CD4-positive, alpha-beta T cell treated with Interleukin-15 for 4 hours (primary cell): ENCODE measurements at places on chromosomes 1 and 21.

DNA sequence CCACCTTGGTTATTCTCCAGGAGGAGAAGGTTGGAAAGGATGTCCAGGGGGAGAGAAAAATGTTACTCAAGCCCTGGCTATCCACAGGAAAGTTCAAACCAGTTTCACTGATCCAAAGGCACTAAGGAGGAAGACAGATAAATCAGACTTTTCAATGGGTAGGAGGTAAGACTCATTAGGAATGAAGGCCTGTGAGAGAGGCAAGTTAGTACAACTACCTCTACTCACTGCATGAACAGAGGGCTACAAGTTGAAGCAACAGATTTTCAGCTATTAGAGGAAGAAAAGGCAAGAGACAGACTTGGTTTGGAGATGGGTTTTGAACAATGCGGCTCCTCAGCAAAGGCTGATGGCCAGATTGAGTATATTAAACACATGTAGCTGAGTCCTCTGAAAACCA, 16.9 kb downstream of the CD160 start:
- DNase-seq: no peak

DNA sequence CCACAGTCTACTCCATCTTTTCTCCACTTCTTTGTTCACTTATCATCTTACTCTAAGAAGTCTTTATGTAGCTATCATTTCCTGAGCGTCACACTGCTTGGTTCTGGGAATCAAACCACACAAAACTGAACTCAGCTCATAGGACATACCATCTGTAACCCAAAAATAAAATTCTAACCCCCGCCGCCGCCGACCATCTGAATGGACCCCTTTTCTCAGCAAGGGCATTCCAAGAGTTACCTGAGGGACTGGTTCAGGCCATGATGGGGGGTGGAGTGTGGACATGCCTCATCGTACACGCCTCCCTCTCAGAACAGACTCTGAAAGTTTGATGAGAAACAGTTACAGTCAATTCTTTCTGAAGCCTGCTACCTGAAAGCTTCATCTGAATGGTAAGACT, 12.6 kb upstream of the CHI3L2 start:
- DNase-seq: peak; percentile 76

DNA sequence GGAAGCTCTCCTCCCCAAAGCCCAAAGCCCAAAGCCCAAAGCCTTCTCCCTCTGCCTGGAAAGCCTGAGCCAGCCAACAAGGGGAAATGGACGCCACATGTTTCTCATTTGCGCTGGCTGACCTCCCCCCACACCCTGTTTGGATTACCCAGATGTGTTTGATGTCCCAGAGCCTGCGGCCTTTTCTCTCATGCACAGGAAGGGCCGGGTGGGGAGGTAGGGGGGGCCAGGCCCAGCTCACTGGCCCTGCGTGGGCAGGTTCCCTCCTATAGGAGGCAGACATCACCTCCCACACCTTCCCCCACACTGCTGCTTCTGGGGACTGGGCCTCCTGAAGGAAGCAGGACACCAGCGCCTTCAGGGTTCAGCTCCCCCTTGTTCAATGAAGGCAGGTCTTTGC, 116.3 kb downstream of the NAV1 start:
- DNase-seq: no peak

- DNase-seq: no peak
Measured at GRCh38 chr1:119943216-119943615, 46.9 kb upstream of the ADAM30 start.

GRCh38 chr1:143699115-143699514, 272.7 kb downstream of the FAM72C start:
- DNase-seq: no peak

DNA sequence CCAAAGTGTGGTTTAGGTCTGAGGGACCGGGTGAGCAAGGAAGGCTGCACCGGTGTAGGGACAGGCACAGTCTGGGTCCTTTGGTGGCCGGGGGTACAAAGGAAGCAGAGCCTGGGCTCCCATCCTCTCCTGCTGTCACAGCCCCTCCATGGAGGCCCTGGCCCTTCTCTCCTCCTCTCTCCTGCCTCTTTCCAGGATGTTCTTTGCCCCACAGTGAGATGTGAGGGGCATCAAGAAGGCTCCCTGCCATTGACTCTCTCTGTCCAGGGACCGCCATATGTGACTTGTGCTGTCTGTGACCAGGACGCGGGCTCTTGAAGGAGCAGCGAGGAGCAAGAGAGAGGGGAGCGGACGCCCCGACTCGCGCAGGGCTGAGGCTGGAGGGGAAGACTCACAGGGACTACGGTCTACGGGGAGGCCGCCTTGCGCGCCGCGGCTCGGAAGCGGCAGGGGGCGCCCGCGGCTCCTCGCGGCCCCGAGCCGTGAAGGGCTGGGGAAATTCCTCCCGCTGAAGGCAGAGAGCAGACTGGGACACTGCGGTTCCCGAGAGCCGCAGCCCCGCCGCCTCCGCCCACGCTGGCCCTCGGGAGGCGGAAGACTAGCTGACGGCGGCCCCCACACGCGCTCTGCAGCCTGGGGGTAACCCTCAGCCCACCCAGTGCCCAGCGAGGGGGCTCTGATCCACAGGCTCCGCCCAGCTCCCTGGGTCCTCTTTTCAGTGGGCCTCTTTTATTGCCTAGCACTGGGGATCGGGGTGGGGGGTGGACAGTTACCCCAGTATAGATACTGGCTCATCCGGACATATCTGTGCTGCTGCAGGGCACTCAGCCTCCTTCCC, 40.8 kb downstream of the MAB21L3 start:
- peak; percentile 76 for DNase-seq

- DNase-seq: no peak
Measured at GRCh38 chr1:198211696-198212095, 54.9 kb downstream of the NEK7 start.

- DNase-seq: no peak
Measured at GRCh38 chr1:18013216-18013615, 94.4 kb upstream of the IGSF21 start.

DNA sequence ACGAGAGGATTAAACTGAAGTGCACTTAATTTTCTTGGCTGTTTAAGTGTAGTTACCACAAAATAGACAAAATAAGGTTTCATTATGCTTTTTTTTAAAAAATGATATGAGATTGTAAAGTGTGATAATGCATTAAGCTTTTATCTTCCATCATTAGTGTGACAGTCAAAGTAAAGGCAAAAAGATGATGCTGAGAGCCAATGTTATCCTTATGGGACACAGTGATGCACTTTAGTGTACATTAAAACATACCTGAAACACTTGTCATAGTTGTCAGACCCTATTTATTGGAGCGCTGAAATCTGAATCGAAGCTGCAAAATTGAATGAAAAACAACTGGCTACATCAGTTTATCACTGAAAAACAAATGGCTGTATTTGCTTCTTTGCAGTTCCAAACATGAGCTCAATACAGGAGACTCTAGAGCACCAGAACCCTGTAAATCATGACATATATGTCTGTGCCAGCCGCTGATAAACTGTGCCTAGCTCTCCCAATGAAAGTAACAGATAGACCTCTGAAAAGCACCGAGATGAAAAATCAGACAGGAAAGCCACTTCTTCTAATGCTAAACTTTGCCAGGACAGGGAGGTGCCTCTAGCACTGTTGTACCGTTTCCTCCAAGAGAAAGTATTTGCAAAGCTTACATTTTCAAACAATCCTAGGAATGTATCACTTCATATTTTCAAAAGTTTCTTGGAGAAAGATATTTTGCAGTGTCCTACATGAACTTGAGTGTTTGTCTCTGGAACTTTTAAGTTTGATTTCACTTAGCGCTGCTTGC, 120.7 kb upstream of the TMPRSS15 start:
- no peak for DNase-seq
